Activated gamma-delta T cell treated with anti-CD3 and anti-CD28 coated beads, Interleukin-2, amount 50 U/mL, for 16 hours (primary cell): ENCODE measurements at places on chromosomes 3 and 15.

- DNase-seq: no peak
These were observed 75.7 kb upstream of the ARNT2 start for GRCh38 chr15:80328496-80328895.

DNA sequence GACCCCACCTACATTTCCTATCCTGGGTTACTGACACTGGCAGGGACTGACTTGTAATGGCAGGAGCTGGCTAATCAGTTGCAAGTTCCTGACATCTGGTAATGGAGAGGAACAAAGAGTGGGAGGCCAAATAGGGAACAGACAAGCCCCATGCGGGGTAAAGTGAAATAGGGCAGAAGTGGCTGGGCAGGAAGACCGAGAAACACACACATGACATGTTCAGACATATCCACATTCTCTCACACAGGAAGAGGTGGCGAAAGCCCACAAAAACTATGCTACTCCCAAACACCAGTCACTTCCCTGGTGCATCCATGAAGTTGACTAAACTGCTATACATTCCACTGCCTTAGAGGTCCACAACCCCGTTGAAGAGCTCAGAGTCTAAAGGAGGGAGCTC is 394.1 kb upstream of the TBL1XR1 start:
- no peak for DNase-seq

DNA sequence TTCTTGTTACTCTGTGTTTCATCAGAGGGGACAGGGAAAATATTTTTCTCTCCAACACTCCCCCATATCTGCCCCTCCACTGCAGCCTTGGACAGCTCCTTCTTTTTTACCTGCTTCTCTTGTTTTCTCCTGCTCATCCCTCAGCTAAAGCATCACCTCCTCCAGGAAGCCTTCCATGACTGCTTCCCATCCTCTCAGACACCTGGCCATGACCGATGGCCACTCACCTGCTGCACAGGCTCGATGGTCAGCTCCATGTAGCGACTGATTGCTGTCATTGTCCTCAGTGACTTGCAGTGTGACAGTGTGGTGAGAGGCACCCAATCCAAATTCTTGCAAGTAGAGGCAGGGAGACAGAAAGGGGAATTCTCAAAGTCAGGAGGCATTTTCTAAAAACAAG is 22.5 kb downstream of the TMEM44 start:
- DNase-seq: no peak

GRCh38 chr3:20741381-20741780 is 555.4 kb upstream of the SGO1 start:
- DNase-seq: no peak

DNA sequence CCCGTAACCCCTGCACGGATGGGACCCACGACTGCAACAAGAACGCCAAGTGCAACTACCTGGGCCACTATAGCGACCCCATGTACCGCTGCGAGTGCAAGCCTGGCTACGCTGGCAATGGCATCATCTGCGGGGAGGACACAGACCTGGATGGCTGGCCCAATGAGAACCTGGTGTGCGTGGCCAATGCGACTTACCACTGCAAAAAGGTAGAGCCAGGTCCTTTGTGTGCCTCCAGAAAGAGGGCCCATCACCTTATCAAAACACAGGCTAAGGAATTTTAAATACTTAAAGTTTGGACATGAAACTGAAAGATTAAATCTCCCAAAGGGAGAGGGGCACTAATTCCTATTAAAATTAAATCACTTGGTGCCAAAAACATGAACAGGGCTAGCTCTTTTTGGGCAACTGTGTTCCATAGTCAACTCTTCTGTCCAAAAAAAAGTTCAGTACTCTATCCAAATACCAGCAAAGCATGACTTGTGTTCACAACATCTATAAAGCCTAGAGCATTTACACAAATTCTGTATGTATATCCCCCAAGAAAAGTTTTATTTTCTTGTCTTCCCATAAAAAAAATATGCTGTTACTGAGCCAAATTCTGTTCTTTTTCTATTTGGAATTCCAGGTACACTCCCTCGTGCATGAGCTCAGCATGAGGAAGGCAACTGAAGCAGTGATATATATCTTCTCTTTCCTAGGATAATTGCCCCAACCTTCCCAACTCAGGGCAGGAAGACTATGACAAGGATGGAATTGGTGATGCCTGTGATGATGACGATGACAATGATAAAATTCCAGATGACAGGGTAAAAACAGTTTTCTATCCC is 9.2 kb downstream of the THBS1 start:
- DNase-seq: no peak

DNA sequence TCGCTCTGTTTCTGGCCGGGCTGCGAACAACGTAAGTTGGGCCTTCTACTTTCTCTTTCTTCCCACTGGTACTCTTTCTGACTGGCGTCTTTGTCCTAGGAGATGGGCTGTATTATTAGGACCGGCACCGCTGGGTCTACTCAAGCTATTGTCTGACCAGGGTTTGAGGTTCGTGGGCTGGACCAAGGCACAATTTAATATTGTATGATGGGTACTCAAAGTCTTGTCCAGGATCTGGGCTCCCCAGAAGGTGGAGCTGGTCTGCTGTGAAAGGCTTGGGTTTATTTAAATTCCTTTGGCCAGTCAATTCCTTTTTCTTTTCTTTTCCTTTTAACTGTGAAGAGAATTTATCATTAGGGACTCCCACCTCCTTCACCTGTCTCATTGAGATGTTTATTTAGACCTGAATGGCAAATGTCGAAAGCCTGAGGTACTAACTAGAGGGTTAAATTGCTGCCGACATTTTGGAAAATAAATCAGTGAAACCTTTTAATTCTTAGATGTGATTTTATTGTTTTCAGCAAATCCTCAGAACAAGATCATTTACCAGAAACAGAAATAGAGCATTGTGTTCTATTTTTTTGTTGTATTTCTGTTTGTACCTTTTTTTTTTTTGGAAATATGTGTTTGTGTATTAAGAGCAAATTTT is 410 bp downstream of the LRRC49 start:
- DNase-seq: no peak

- no peak for DNase-seq
These were observed 56.4 kb downstream of the RPL39L start for GRCh38 chr3:187082758-187083375.

DNA sequence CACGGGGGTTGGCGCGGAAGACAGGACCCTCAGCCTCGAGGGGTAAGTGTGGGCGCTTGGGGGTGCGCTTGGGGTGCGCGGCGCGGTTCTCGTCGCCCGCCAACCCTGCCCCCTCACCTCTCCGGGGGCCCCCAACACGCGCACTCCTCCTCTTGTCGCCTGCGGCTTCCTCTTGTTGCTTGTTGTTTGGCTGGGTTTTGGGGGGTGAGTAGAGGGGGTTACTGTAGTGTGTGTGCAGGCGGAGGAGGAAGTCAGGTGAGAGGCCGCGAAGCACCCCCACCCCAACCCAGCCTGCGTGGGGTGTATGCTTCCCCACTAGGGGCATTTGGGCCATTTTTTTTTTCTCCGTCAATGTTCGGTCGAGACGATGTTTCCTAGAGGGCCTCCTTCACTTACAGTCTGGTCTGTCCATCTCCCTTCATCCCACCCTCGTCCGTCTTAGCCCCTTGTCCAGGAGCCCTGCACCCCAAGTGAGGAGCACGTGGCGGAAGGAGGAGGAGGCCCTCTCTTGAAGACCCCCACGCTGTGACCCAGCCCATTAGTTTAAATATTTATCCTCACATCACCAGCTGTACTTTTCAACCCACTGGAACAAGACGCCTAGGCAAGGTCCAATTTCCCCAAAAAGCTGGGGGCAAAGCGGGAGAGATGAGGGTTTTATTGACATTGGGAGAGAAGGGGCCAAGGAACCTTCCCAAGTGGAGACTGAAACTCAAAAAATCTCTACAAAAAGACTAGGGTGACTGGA is 20.4 kb upstream of the SATB1 start:
- peak; percentile 70 for DNase-seq

GRCh38 chr3:108200578-108200977 is 21.6 kb downstream of the IFT57 start:
- DNase-seq: no peak

DNA sequence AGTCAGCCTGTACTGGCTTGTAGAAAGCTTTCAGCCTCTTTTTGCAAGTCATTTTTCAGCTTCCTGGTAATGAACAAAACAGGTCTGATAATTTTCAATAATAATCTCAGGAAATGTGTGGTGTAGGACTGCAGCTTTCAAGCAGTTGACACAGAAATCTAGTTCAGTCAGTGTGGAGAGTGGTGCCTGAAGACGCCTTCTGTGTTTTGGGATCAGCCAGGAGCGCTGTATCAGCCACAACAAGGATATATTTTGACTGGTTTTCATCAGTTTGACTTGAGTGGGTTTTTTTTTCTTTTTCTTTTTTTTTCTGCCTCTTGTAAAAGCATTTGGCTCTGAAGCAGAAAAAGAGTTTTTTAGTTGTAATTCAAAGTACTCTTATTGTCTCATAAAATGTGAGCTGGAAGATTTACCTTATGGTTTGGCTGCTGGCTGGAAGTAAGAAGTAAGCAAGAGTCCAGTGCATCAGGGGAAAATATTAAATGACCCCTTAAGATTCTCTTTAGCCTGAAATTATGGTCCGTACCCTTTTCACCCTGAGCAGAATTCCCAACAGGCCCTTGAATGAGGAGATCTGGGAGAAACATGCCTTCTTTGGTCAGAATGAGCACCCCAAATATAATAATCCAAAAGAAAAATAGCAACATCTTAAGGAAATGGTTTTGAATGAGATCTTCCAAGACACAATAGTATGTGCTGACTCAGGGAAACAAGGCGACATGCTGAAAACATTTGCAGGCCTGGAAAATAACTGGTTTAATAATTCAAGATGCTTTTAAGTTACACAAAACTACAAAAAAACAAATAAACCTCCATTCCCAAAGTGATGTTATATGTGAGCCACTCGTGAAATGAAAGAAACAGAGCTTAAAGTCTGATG is 332.7 kb upstream of the ADAMTS9 start:
- no peak for DNase-seq

DNA sequence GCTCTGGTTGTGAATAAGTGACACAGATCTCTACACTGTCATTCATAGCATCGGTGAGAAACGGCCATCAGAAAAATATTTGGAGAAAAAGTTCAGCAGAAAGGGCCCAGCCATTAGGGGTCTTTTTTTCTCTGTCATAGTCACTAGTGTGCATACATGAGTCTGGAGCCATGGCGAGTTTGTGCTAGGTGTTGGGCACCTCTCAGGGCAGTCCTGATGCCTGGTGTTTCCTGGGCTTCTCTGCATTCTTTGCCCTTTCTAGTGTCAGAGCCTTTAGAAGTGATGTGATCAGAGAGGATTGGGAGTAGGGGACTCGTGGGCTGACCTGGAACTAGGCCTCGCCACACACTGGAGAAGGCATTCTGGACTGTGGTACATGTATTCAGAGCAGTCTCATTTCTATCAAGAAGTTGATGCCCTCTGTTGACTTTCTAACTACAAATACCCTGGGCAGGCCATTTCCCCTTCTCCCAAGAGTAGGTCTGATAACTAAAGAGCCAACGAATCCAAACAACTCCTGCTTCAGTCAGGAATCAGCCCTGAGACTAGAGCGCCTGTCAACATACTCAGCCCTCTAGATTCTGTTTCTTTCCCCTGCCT is 1.6 kb downstream of the KY start:
- DNase-seq: no peak

- DNase-seq: no peak
These were observed 2.0 kb upstream of the RPUSD2 start for GRCh38 chr15:40567111-40567510.

DNA sequence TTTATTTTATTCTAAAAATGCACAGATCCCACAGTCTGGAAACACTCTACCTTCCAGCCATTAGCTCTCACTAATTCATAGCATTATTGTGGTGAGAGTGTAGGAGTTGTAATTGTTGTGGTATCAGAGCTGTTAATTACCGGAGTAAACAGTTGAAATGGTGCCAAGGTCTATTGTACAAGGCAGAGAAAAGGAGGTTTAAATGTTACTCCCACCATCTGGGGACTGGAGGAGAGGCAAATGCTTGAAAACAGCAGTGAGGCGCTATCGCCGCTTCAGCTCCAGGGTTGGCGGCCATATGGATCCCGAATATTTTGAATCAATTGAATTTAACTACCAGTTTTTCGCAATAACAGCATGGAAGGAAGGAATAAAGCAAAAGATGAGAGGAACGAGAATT is 113.1 kb upstream of the C15orf61 start:
- no peak for DNase-seq

- no peak for DNase-seq
These were observed 14.5 kb upstream of the KBTBD12 start for GRCh38 chr3:127900536-127900935.

DNA sequence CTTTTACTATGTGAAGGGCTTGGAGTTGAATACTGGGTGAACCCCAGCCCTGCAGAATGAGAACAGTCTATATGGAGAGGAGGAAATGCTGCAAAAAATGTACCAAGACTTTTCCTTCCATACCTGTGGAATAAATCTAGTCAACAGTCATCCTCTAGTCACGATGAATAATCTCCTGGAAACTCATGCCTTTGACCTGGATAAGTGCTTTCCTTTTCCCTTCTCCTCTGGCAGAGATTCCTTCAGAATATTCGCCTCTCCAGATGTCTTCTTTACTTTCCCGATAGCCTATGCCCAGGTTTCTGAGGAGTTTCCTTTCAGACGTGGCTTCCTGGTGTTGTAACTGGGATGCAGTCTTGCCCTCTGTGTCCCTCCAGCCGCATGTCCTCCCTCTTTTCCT is 28.1 kb downstream of the CCNL1 start:
- DNase-seq: no peak

- DNase-seq: no peak
These were observed 10.4 kb upstream of the ACAP2 start for GRCh38 chr3:195453236-195453635.

GRCh38 chr3:103907567-103907966 is 1459.1 kb upstream of the ALCAM start:
- DNase-seq: no peak

GRCh38 chr3:56926243-56926946 is 124.6 kb upstream of the ARHGEF3 start:
- DNase-seq: no peak

GRCh38 chr15:95021816-95022215 is 790.5 kb downstream of the MCTP2 start:
- DNase-seq: no peak

- DNase-seq: no peak
These were observed 724.6 kb upstream of the CBLB start for GRCh38 chr3:106593381-106593780.

- no peak for DNase-seq
These were observed 106.5 kb upstream of the P2RY1 start for GRCh38 chr3:152728231-152728980.

DNA sequence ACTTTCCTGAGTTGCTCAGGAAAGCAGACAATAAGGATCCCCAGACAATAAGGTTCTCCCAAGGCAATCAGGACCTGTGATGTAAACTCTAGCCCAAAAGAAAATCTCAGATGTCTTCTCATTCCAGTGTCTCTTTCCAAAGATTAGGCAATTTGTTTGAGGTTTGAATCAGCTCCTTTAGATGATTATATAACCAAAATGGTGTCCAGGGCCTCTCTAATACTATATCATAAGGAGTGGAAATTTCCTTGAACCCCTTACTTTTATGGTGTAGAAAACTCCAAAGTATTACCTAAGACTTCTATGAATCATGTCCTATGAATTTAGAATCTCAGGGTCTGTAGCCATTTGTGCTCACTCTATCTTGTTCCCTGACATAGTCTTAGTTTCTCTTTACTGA is 65.9 kb downstream of the GPR176 start:
- no peak for DNase-seq

- no peak for DNase-seq
These were observed 104.5 kb downstream of the RPLP1 start for GRCh38 chr15:69557020-69557706.
